ENCODE measurements at places on chromosomes 6 and 20.

- peak; percentile 14 for DNase-seq
These were observed 140.7 kb downstream of the RNASET2 start for GRCh38 chr6:166815629-166816028.

DNA sequence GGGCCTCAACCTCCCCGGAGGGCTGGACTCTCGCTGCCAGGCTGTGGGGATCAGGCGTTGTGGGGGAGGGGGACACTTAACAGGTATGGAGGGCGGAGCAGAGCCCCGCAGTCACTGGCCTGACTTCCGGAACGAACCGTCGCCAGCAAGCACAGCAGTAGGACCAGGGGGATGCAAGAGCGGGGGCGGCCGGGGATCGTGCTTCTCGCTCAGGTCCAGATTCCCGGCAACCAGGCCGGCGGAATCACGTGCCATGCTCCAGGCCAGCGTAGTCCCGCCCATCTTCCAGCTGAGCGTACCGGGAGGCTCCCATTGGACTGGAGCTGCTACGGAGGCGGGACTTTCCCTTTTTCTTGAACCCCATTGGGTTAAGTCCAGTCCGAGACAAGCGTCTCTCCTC is 10.0 kb upstream of the POU5F1 start:
- peak; percentile 79 for DNase-seq

DNA sequence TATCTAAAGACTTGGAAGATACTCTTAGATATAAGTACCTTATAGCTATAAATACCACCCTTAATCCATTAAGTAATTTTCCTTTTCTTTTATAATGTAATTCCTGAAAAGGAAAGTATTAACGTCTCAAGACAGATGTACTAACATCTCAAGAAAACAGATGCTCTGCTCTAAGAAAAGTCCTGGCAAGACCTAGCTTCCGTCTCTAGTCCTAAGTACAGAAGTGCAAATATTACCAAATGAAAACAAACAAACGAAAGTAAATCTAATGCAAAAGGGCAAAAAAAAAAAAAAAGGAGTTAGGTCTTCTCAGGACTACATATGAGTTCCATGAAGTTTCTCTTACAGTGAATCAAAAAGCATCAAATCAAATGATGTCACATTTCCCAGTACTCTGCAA is 106.8 kb upstream of the PDE10A start:
- no peak for DNase-seq

- no peak for DNase-seq
These were observed 86.9 kb downstream of the SOBP start for GRCh38 chr6:107576852-107577251.

GRCh38 chr6:143726015-143726647 is 48.4 kb downstream of the PHACTR2 start:
- no peak for DNase-seq

- peak; percentile 86 for DNase-seq
These were observed 4.1 kb upstream of the BNIP5 start for GRCh38 chr6:36340618-36341454.

- no peak for DNase-seq
These were observed 111.3 kb downstream of the BCKDHB start for GRCh38 chr6:80217794-80218193.

- no peak for DNase-seq
These were observed 14.9 kb upstream of the CST7 start for GRCh38 chr20:24934101-24934661.

- DNase-seq = no peak
These were observed 118.0 kb upstream of the IRAK1BP1 start for GRCh38 chr6:78749326-78749725.

DNA sequence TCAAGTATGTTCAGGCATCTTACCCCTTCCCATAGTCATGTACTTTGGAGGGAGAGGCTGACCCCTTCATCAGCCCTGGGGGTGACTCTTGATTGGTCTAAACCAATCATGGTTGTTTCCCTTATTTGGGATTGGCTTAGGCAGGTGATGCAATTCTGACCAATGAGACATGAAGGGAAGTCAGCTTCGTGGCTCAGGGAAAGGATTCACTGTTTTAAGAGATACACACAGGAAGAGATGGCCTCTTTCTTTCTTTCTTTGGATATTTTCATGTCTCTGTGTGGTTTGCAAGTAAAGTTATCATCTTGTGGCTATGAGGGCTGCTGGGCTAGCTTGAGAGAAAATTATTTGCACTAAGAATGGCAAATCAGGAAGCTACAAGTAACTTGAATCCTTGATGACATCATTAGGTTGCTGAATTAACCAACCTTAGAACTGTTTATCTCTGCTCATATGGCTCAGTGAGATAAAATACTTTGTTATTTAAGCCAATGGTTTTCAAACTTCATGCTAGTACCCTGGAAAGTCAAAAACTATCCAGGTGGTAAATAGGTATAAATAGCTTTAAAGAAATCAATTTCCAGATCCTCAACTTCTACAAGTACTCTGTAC is 144.2 kb upstream of the CENPW start:
- DNase-seq = no peak

DNA sequence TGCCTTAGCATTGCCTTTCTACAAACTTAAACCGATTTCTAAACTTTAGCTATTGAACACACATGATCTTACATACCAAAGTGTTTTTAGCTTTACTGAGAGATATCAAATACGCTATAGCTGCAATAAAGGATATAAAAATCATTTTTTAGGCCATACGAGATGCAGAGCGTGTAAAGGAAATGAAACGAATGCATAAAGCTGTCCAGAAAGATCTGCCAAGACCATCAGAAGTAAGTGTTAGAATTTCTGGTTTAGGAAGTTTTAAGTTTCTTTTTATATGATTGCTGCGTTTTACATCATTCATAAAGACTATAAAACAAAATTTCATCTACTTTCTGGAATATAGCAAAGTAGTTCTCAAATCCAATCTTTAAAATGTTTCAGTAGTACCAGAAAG is 38.4 kb downstream of the CDC5L start:
- DNase-seq = no peak

- DNase-seq = peak; percentile 37
These were observed 33.6 kb downstream of the SAMHD1 start for GRCh38 chr20:36917943-36918342.

- DNase-seq = no peak
These were observed 100.0 kb downstream of the OR2B2 start for GRCh38 chr6:27812078-27812804.

- no peak for DNase-seq
These were observed 940 bp upstream of the HS3ST5 start for GRCh38 chr6:114343782-114344144.

DNA sequence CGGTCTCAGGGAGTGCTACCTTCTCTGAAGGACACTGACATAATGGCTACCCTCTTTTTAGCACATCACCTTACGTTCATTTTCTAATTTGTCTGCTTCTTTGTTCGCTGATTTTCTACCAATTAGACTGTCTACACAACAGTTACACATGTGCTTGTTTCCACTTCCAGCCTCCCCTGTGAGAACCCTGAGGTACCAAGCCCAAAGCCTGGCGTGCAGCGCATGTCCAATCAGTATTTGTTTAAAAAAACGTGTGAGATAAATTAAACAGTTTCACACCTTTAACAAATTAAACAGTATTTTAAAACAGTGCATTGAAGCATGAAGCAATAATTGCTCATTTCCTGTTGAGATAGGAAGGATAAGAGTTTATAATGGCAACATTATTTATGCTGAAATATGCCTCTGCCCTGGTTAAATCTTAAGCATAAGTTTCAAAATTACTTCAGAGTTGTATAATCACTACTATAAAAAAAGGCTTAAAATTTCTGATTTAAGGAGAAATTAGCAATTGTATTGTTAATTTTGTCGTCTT is 88.9 kb downstream of the MAP3K5 start:
- no peak for DNase-seq

DNA sequence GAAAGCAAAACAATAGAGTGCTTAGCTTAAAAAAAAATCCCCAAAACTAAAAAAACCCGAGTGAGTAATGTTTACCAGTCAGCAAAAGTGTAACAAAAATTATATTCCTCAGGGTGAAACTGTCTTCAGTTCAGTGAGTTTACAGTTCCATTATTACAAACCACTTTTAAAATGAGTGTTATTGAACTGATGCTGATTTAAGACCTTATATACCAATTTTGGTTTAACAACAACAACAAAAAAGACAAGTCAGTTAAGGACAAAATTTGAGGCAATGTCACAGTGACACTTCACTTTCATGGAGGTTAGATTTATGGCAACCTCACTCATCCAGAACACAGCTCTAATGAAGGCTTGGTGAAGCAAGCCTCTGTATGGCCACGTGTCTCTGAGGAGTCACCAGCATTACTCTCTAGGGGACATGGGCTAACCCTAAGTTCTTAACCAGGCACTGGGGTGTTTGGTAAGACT is 630.8 kb downstream of the PHF3 start:
- no peak for DNase-seq

DNA sequence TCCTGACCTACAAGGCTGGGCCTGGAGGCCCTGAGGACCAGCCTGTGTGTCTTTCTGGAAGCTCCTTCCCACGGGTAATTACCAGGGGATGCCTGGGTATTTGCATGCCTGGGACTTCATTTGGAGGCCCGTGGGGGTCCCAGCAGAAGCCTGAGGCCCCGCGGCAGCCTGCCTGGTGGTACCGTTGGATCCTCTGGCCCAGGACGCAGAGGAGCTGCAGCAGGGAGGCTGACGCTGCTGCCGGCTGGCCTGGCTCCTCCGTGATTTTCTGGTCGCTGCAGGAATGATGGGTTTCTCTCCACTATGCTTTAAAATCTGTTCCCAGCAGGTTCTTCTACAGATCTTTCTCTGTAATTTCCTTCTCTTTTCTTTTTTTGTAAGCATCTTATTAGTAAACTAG is 6.5 kb downstream of the CABLES2 start:
- DNase-seq = no peak

GRCh38 chr20:59566631-59567524 is 37.5 kb upstream of the PHACTR3 start:
- no peak for DNase-seq

- no peak for DNase-seq
These were observed 16.5 kb upstream of the TINAG start for GRCh38 chr6:54291738-54292137.

- no peak for DNase-seq
These were observed 116.0 kb downstream of the GPR63 start for GRCh38 chr6:96721227-96721626.

- DNase-seq = no peak
These were observed 22.8 kb upstream of the TAF4 start for GRCh38 chr20:62088258-62089127.

DNA sequence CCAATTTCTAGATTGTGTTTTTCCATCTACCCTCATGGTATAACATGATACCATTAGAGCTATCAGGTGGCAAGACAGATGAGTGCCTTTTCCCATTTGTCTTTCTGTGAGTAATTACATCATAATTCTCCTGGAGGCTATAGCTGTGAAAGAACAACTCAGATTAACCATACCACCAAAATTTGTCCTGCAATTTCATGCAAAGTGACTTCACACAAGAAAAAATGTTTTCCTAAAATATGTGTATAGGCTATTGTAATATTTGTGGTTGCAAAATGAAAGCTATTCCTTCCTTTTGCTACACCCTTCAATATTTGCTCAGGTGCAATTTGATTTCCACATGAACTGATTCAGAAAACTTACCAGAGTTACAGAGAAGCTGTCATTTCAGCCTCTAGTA is 547.7 kb upstream of the ID4 start:
- DNase-seq = no peak

GRCh38 chr6:169921217-169921616 is 169.8 kb downstream of the ERMARD start:
- no peak for DNase-seq

- peak; percentile 8 for DNase-seq
These were observed 33.1 kb downstream of the ZNF451 start for GRCh38 chr6:57123111-57123510.

DNA sequence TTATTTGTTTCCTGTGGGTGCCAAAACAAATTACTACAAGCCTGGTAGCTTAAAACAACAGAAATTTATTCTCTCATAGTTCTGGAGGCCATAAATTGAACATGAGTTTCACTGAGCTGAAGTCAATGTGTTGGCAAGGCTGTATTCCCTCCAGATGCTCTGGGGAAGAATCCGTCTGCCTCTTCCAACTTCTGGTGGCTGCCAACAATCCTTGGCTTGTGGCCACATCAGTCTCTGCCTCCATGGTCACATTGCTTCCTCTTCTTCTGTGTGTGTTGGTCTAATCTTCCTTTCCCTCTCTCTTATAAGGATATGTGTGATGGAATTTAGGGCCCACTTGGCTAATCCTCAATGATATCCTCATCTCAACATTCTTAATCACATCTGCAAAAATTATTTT is 92.8 kb upstream of the EPB41L1 start:
- DNase-seq = no peak

- no peak for DNase-seq
These were observed 231.0 kb upstream of the GMDS start for GRCh38 chr6:2476376-2476775.

- peak; percentile 11 for DNase-seq
These were observed 24.5 kb downstream of the CLIC5 start for GRCh38 chr6:45991189-45991588.

DNA sequence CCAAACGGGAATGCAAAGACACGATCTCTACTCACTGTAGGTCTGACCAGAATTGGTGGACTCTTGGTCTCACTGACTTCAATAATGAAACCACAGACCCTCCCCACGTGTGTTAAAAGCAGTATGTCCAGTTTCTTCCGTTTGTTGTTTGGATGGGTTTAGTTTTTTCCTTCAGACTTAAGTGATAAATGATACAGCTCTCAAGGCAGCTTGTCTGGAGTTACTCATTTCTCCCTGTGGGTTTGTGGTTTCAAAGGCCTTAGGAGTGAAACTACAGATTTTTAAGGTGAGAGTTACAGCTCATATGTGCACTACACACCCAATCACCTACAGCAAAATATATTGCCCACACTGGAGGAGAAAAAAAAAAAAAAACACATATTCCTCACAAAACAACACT is 86.7 kb upstream of the STMND1 start:
- peak; percentile 56 for DNase-seq

DNA sequence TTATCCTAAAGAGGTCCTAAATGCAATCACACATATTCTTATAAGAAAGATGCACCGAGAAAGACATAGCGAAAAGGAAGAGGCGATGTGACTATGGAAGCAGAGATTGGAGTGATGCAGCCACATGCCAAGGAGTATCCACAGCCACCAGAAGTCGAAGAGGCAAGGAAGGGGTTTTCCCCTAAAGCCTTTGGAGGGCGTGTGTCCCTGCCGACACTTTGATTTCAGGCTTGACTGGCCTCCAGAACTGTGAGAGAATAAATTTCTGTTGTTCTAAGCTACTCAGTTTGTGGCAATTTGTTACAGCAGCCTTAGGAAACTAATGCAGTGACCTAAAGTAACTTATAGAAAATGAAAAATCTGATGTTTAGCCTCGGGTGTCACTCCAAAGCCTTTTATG is 179.5 kb upstream of the CITED2 start:
- DNase-seq = no peak

DNA sequence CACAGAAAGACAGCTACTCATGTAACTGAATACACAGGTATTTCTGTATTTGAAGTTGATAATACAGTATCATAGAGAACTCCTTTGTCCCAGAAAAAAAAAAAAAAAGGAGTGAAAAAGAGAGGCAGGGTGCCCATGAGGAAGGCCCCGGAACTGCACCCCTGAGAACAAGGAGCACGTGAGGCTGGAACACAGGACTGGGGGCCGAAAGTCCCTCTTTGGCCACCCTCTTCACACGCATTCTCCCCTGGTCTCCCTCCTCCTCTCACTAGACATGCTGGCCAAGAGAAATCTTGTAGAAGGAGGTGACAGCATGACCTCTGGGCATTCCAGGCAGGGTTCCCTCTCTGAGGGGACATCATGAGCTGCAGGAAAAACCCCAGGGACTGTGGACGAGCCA is 62.7 kb upstream of the TRAF3IP2 start:
- no peak for DNase-seq

- DNase-seq = no peak
These were observed 46.0 kb downstream of the STX7 start for GRCh38 chr6:132466952-132467351.
